ENCODE measurements at places on chromosomes 3 and 15.

DNA sequence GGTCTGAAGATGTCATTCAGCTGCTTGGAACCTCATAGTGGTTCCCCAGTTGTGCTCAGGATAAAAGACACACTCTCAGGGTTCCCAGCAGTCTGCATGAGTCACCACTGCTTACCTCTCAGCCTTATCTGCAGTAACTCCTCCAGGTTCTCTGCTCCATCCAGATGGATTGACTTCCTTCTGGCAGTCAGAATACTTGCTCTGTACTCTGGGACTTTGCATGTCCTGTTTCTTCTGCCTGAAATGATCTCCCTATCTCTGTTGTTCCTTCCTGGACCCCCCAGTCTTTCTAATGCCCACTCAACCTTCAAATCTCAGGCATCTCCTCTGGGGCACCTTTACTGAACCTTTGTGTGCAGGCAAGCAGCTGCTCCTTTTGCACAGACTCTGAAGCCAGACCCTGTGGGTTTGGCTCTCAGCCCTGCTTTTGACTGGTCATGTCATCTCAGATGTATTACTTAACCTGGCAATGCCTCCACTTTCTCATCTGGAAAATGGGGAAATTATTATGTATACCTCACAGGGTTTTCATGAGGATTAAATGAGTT is 38.4 kb downstream of the ITPR1 start:
- no peak for DNase-seq

- no peak for DNase-seq
These were observed 235.3 kb upstream of the ROPN1 start for GRCh38 chr3:124227150-124227630.

GRCh38 chr3:38114875-38115644 is 21.9 kb downstream of the ACAA1 start:
- no peak for DNase-seq

DNA sequence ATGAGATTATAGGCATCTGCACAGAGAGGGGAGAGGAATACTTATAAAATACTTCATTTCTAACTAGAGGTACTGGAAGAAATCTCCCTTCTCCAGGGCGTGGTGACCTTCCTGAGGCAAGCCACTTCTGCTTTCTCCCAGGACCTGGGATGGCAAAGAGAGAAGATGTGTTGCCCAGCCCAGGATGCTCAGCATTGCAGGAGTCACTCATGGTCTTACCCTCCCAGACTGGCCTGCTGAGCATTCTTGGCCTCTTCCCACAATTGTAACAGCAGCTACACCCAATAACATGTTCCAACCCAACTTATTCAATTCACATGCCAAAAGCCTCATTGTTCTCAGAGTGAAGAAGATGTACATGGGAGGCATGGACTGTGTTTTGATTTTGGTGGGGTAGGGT is 37.9 kb downstream of the IL20RB start:
- DNase-seq = no peak

DNA sequence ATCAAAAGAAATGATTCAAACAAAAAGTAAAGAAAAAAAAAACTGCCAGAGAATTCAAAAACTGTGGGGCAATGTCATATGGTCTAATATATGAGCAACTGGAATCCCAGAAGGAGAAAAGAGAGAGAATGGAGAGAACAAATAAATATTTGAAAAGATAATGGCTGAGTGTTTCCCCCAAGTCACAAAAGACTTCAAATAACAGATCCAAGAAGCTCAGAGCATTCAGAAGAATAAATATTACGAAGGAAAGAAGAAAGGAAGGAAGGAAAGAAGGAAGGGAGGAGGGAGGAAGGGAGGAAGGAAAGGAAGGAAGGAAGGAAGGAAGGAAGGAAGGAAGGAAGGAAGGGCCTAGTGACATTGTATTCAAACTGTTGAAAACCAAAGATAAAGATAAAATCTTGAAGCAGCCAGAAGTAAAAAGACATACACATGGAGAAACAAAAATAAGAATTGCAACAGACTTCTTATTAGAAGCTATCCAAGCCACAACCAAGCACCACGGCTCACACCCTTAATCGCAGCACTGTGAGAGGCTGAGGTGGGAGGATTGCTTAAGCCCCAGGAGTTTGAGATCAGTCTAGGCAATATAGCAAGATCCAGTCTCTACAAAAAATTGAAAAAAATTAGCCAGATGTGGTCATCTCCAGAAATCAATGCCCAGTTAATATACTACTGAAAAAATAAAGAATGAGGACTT is 118.9 kb upstream of the IGSF10 start:
- no peak for DNase-seq

- DNase-seq = no peak
These were observed 4.3 kb upstream of the CNTN6 start for GRCh38 chr3:1088503-1088902.
